ENCODE measurements at places on chromosomes 11 and 22.

DNA sequence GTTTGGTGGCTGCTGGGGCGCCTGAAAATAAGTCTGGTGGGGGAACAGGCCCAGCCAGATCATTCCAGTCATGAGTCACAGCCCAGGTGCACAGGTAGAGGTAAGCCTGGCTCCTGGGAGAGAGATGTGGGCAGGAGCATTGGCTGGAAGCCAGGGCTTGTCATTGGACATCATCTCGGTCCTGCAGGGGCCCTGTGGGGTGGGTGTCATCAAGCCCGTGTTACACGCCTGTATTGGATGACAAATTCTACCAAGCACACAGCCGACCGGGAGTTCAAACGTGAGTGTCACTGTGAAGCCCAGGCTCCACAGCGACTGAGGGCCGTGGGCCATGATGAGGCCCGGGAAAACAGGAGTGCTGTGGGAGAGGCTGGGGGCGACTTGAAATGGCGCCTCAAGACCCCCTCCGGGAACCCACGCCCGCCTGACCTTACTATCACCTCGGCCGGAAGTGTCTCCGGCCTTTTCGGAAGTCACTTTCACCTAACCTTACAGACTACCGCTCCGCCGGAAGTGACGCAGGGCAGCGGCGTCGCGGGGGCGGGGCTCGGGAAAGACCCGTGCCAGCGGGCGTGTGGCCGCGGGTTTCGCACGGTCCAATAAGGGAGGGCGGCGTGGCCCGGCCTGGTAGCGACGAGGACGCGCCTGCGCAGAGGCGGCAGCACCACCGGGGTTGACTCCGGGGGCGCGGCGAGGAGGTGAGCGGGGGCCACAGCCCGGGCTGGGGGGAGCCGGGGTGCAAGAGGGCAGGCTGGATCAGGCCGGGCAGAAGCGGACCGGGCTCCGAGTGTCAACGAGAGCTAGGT lies at the start of gene FKBP2:
FKBP2 (plus strand) TSS at position 661 of the 806 bp plus-strand sequence. CDS start 1,293 bp downstream, outside the sequence.
- DNase-seq, result peak; percentile 100

DNA sequence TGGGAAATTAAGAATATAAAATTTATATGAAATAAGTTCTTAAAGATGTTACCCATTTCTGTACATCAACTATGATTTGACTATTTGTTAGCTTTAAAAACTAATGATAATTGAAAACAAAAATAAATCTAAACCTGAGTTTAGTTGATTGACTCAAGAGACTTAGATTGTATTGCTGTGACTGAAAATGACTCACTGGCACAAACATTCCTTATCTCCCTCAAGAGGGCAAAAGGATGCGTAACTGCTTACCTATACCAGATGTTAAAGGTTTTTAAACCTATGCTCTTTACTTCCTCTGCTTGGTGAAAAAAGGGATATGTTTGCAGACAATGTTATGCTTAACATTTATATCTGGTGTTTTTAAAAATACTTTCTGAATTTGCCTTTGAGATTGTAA lies 30.3 kb downstream of the ATM start:
- no peak for DNase-seq

DNA sequence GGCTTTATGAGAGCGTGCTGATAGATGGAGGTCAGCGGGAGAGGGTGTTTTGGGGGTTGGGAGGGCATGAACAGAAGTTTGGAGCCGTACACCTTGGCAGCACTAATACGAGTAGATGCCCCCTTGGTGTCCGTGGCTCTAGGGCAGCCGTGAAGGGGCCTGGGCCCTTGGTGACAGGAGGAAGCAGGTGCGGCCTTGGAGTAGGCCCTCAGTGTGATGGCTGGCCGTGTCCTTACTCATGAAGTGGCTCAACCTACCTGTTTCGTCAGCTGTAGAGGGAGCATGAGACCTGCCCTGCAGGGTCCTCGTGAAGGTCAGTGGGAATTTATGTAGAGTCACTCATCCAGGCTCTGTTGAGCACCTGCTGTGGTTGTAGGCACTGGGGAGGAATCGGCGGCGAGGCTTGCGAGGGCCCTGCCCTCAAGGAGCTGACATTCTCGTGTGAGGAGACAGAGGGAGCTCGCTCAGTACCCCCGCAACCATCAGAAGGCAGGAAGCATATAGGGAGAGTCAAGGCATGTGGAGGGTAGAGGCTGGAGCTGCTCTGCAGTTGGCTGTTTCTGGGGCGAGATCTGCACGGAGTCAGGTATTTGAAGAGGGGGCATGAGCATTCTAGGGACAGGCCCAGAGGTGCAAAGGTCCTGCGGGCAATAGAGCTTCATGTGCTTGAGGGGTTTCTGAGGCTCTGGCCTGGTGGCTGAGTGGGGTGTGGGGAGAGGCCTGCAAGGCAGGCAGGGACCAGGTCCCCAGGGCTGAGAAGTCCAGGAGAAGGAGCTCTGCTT lies 39.6 kb downstream of the TBC1D22A start:
- no peak for DNase-seq

GRCh38 chr22:50722716-50723428 lies 15.1 kb upstream of the ACR start:
- no peak for DNase-seq

GRCh38 chr11:26510756-26511155 lies 61.3 kb downstream of the MUC15 start:
- DNase-seq, result no peak

- DNase-seq, result no peak
Measured at GRCh38 chr11:22703591-22703990, 37.2 kb downstream of the GAS2 start.

DNA sequence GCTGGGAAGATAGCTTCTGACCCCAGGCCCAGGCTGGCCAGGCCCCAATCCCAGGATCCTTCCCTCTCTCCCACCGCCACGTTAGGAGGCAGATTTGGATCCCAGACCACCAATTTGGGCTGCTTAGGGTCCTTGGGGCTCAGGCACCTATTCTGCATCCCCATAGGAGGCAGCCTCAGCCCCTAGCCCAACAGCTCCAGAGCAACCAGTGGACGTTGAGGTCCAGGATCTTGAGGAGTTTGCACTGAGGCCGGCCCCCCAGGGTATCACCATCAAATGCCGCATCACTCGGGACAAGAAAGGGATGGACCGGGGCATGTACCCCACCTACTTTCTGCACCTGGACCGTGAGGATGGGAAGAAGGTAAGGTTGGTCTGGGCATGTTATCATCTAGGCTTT lies 16.1 kb downstream of the TUB start:
- peak; percentile 87 for DNase-seq

- no peak for DNase-seq
Measured at GRCh38 chr11:1155274-1155693, 2.5 kb upstream of the MUC5AC start.

- no peak for DNase-seq
Measured at GRCh38 chr11:20869123-20869522, 199.7 kb downstream of the NELL1 start.

GRCh38 chr22:27193215-27193614 lies 535.8 kb downstream of the MIAT start:
- DNase-seq, result no peak

DNA sequence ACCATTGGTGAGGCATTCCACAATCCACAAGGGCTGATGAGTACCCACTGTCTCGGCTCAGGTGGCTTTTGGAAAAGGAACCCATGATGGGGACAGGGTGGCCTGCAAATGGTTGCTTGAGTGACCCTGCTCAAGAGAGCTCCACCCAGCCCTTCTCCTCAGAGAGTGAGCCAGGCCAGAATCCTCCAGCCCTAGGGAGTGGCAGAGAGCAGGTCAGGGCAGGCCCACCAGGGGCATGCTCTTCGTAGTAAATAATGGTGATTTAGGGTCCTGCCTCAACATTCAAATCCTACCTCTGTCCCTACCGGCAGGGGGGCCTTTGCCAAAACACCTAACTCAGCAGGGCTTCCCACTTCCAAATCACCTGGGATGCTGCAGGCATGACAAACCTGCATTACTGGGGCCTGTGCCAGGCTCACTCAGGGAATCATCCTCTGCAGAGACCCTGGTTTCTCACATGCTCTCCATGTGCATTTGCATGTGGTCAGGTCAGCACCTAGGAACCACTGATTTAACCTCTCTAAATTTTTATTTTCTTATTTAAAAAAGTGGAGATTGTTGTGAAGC lies 17.3 kb upstream of the TP53I11 start:
- no peak for DNase-seq

DNA sequence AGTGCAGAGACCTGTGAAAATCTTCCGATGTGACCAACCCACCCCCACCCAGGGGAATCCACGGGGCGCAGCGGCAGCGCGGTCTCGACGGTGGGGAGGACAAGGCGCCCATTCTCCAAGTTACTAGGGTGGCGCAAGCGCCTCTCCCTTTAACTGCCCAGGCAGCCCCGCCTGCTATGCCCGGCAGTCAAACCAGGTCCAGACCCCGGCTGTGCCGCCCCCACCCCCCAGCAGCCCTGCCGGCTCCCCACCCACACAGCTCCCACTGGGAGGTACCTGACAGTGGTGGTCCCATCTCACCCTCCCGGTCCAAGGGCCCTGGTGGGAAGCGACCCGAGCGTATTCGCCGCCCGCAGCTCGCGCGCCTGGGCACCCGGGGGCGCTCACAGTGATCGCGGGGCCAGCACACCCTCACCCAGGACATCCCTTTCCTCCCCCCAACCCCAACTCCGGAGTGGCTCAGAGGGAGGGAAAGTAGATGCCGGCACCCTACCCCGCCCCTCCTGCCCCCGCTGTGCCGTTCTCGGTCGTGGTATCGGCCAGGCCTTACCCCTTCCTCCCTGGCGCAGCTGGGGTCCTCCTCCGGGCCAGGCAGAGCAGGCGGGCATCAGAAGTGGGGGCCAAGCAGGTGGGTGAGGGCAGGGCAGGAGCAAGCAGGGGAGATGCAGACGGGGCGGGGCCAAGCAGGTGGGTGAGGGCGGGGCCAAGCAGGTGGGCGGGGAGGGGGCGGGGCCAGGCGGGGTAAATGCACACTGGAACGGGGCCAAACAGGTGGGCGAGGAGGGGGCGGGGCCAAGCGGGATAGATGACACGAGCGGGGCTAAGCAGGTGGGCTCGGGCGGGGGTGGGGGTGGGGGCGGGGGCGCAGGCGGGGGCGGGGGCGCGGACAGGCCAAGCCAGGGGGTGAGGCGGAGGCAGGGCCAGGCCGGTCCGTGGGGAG lies at the start of gene TRPM5:
TRPM5 (minus strand) TSS at position 634 of the 940 bp plus-strand sequence. CDS start 21,478 bp downstream, outside the sequence.
- DNase-seq, result no peak

GRCh38 chr11:1784761-1785650 lies 21.3 kb upstream of the CTSD start:
- peak; percentile 87 for DNase-seq

GRCh38 chr11:16052750-16053149 lies 303.6 kb downstream of the SOX6 start:
- no peak for DNase-seq

DNA sequence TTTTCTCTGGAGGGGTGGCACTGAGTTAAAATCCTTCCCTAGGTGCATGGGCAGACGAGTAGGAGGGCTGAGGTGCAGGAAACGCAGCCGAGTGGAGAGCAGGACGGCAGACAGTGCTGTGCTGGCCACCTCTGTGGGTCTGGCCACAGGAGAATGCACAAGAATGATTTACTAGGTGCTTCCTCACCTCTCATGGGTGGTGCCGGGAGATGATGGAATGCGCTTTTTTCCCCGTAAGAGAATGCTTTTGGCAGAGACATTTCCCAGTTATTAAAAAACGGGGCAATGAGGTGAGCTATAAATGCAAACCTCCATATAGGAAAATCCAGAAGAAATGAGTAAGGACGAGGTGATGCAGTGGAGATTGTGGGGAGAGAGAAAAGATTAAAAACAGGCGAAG lies 86.1 kb downstream of the ADAMTS15 start:
- DNase-seq, result no peak

DNA sequence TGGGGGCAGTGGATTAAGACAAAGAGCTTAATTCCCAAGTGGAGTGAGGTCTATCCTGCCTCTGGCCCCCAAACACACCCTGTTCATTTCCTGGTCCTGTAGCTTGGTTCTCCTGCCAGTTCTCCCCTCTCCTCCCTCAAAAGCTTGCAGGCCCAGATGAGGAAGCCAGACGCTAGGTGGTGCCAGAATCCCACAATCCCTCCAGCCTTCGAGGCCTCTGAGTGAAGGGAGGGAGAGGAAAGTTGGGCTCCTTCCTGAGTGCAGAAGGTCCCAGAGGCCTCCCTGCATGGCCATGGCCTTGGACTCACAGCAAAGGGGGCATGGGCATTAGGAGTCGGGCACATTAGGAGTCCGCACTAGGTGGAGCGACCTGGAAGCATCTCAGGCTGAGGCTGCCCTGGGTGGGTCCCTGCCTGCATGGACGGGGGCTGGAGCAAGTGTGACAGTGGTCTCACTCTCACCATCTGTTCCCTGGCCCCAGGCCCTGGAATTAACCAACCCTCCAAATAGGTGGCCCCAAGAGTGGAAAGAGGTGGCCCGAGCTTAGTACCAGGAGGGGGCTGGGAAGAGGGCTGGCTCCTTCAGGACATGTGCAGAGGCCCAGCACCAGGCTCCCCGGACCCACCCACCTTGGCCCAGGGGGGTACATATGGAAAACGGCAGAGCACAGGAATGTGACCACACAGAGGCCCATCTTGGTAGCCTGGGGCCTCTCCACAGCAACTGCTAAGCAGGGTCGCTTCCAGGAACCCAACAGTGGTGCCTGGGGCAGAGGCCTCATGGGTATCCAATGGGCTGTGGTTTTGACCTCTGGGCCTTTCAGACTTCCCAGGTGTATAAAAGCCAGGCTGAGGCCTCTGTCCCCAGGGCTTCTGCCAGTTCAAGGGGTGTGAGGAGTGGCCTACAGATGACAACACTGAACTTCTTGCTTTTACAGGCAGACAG lies 5.2 kb downstream of the FXYD2 start:
- no peak for DNase-seq

DNA sequence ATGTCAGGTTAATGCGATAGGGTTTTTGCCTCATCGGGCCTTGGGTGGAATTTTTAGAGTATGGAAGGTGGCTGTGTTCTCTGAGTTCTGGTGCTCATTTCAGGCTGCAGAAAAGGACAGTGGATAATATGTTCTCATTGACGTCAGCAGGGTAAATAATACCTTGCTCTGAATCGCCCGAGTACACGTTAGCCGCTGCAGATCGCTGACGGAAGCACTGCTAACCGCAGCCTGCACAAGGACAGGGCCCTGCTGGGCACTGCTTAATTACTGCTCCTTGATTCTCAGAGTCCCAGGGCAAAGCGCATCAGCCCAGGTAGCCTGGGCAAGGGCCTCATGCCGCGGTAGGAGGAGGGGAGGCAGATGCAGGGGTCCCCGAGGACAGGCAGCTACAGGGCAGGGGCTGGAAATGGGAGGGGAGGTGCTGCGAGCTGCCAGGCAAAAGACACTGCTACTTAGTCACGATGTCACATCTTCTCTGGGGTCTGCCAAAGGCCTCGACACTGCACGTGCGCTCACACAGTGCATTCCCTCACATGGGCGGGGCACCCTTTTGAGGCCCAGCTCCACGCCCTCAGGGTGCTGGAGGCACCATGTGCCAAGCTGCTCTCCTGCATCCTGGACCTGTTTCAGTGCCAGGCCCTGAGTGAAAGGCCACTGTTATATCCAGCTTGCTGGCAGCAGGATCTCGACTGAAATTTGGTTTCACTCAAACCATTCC lies 35.2 kb downstream of the PPP2R1B start:
- DNase-seq, result no peak

- DNase-seq, result no peak
Measured at GRCh38 chr22:40721266-40721665, 42.0 kb downstream of the MCHR1 start.

Measured in mesenteric fat pad (tissue), 1 donor.